ENCODE measurements at places on chromosomes 3 and 15. TPM values are rescaled to one million over a fixed set of nuclear protein-coding genes. Genes with fewer than 3 reads are reported as not detected.

- no peak overlapping the region for H3K4me3 ChIP-seq
- H3K4me1 ChIP-seq: no peaks in the 10 kb centered on the region
- no peak overlapping the region for H3K27ac ChIP-seq
- no peak for DNase-seq
- no peaks in the 10 kb centered on the region for H3K27me3 ChIP-seq
Observed at GRCh38 chr3:59107856-59108815, 58.3 kb upstream of the CFAP20DC start.

The MAGEL2 gene
- not detected for total RNA-seq

DNA sequence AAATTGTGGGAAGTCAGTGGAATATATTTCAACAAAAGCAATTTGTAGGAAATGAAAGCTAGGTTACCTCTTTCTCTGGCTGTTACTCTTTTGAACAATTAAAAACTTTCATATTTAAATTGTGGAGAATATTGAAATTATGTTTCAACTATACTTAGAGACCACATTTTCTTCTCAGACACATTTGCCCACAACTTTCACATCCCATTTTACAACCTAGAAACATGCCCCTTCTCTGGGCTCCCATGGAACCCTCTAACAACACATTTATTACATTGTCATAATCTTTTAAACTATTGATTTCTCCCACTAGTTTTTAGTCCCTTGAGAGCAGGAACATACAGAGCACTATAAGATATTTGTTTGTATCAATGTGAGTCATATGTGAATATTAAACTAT is 211.7 kb upstream of the TTC14 start:
- no peaks in the 10 kb centered on the region for H3K36me3 ChIP-seq
- no peak overlapping the region for H3K4me3 ChIP-seq
- H3K27me3 ChIP-seq: no peaks in the 10 kb centered on the region
- H3K4me1 ChIP-seq: no peaks in the 10 kb centered on the region
- DNase-seq: no peak

GRCh38 chr3:48190911-48191310 is 2.7 kb upstream of the CDC25A start:
- H3K36me3 ChIP-seq: no peaks in the 10 kb centered on the region
- H3K4me1 ChIP-seq: peaks cover 5% of the 10 kb centered on the region
- no peak overlapping the region for H3K4me3 ChIP-seq
- no peak for DNase-seq
- H3K27ac ChIP-seq: no peak overlapping the region

- no peak overlapping the region for H3K27ac ChIP-seq
- no peak for DNase-seq
- no peaks in the 10 kb centered on the region for H3K36me3 ChIP-seq
- no peak overlapping the region for H3K4me3 ChIP-seq
Observed at GRCh38 chr3:4061195-4061594, 242.0 kb upstream of the SETMAR start.

GRCh38 chr15:91498046-91498748 is 355.3 kb upstream of the SLCO3A1 start:
- H3K4me3 ChIP-seq: no peak overlapping the region
- no peak for DNase-seq
- H3K36me3 ChIP-seq: no peaks in the 10 kb centered on the region
- H3K27me3 ChIP-seq: no peaks in the 10 kb centered on the region
- no peaks in the 10 kb centered on the region for H3K4me1 ChIP-seq
- H3K27ac ChIP-seq: no peak overlapping the region

DNA sequence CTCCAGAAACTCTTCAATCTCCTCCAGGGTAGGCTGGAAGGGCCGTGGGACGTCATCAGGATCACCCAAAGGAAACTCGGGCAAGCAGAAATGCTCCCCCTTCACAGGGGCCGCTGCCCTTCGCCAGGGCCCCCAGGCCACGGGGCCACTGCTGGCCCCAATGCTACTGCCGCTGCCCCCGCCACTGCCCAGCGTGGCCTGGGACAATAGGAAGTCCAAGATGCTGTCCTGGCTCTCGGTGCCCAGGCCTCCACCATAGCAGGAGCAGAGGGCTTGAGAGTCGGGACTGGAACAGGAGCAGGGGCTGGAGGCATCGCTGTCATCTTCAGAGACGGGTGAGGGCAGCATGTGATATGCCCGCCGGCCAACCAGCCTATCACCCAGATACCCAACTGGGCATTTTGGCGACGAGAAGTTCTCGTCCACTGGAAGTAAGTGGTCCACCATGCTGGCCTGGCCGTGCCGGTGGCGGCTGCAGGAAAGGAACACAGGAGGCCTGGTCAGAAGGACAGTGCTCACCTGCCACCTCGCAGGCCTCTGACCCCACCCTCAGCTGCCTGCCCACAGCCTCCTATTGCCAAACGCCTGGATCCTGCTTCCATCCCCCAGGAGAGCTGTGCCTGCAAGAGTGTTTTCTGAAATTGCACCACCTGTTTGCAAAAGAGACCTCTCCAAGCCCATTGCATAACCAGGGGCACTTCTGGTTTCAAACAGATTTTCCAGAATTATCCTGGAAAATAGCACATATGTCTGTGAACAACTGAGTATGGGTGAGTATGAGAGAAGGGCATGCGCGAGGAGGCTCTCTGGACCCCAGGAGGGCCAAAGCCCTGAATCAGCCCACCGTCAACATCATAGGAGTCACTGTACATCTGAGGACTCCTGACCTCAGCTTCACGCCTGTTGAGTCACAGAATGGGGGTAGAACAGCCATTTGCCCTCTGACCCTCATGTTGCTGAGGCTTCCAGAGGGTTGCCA is 4.4 kb downstream of the KLF15 start:
- no peak overlapping the region for H3K4me3 ChIP-seq
- H3K27me3 ChIP-seq: no peaks in the 10 kb centered on the region
- no peaks in the 10 kb centered on the region for H3K4me1 ChIP-seq

GRCh38 chr3:46673151-46674030 is 20.1 kb downstream of the ALS2CL start:
- no peaks in the 10 kb centered on the region for H3K36me3 ChIP-seq
- no peaks in the 10 kb centered on the region for H3K27me3 ChIP-seq
- H3K4me3 ChIP-seq: no peak overlapping the region
- no peak for DNase-seq
- H3K27ac ChIP-seq: no peak overlapping the region
- no peaks in the 10 kb centered on the region for H3K4me1 ChIP-seq

The PPM1L gene
- total RNA-seq: 27.9 TPM

DNA sequence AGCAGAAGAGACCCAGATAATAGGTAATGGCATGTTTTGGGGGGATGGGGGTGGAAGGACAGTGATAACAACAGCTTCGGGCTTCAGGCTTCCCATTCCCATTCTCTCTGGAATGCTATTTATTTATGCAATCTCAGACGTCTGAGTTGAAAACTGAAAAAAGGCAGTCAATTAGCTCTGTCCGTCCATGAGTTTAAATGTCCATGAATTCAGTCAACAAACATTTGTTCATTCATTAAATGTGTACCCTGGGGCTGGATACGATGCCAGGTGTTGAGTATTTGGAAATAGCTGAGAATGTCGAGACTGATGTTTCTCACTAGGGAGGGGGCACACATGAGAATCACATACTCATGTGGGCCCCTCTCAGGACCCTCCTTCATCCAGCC is 42.4 kb downstream of the AMOTL2 start:
- no peaks in the 10 kb centered on the region for H3K36me3 ChIP-seq
- no peak overlapping the region for H3K4me3 ChIP-seq
- peaks cover 10% of the 10 kb centered on the region for H3K4me1 ChIP-seq
- no peaks in the 10 kb centered on the region for H3K27me3 ChIP-seq
- no peak for DNase-seq

The OTOL1 gene
- not detected for total RNA-seq

- H3K4me1 ChIP-seq: peaks cover 7% of the 10 kb centered on the region
- no peak for DNase-seq
- H3K27me3 ChIP-seq: no peaks in the 10 kb centered on the region
- H3K36me3 ChIP-seq: no peaks in the 10 kb centered on the region
- H3K27ac ChIP-seq: no peak overlapping the region
Observed at GRCh38 chr3:16383864-16384263, 118.9 kb downstream of the OXNAD1 start.

GRCh38 chr3:69439643-69440270 is 53.9 kb upstream of the FRMD4B start:
- no peak for DNase-seq
- no peaks in the 10 kb centered on the region for H3K27me3 ChIP-seq
- no peak overlapping the region for H3K4me3 ChIP-seq
- no peak overlapping the region for H3K27ac ChIP-seq

DNA sequence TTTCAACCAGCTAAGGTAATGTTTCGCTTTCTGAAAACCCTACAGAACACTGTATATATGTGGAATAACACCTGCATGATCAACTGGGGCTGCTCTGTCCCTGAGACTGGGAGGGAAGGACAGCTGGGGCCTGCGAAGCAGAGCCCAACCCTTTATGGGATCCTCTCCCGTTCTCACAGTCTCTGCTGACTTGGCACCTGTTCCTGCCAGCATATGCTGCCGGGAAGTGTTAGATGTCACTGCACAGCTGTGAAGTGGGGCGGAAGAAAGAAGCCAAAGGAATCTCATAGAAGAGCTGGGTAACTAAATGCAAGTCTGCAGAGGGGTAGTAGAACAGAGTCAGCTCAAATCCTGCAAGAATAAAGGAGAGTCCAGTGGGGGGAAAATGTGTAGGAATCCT is 29.6 kb downstream of the LRRC3B start:
- DNase-seq: no peak
- no peaks in the 10 kb centered on the region for H3K4me1 ChIP-seq
- H3K27me3 ChIP-seq: no peaks in the 10 kb centered on the region

DNA sequence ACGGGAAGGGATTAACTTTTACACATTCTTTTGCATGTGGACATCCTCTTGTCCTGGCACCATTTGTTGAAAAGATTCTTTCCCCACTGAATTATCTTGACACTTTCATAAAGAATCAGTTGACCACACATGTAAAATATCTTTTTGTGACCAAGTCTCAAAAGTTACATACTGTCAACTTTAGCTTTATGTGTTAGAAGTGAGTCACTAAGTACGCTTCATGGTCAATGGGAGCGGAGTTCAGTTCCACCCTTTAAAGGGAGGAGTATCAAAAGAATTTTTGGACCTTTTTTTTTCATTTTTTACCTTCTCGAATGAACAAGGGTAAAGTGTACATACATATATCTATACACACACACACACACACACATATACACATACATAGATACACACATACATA is 35.4 kb downstream of the MAPK6 start:
- H3K27ac ChIP-seq: no peak overlapping the region
- no peaks in the 10 kb centered on the region for H3K4me1 ChIP-seq
- H3K4me3 ChIP-seq: no peak overlapping the region
- H3K36me3 ChIP-seq: no peaks in the 10 kb centered on the region
- no peak for DNase-seq

DNA sequence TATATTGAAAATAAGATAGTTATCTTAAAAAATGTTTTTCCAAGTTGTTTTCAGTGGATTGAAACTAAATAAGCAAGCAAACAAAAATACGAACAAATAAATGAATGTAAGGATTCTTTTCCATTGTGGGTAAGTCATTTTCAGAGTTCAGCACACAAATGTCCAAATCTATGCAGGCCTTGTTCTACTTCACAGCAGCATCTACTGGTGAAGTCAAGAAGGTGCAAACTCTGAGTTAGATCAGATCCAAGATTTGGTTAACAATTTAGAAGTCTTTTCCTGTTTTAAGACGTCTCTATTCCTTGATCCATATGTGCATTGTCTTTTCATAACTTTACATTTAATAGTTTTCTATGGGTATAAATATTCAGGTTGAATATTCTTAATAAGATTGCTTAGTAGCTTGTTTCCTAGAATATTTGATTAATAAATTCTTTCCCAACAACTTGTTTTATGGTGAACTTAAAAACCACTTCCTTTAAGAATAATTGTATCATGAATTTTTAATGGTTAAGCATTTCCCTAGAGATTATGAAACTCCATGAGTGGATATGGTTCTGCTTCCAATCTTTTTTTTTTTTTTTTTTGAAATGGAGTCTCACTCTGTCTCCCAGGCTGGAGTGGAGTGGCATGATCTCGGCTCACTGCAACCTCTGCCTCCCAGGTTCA is 10.5 kb downstream of the PTX3 start:
- H3K4me3 ChIP-seq: no peak overlapping the region
- no peak for DNase-seq

The FBLN2 gene
- 217 TPM for total RNA-seq

DNA sequence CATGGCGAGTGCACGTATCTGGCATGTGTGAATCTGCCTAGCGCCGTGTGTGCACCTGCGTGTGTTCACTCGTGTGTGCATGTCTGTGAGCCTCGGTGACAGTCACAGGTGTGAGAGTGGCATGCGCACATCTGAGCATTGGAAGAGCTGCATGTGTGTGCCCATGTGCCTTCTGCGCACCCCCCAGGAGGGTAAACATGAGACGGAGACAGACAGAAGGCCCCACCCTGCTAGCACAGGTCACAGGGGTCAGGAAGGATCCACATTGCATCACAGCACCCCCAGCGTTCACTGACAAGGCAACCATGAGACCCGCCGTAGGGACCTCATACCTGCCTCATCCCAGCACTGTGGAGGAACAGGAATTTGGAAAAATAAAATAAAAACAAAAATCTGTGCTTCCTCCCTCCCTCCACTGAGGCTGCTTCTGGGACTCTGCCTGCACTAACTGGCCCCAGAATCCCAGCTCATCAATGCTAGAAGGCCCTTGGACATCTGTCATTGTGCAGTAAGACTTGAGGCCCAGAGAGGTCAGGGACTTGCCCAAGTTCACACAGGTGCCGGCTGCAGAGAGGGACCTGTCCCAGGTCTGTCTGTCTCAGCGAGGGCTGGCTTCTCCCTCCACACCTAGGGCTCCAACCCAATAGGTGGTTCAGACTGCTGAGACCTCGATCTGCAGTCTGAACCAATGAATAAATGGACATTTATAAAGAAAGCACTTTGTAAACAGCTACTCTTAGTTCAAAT is 37.4 kb downstream of the RPN1 start:
- H3K27me3 ChIP-seq: no peaks in the 10 kb centered on the region
- DNase-seq: no peak
- H3K36me3 ChIP-seq: no peaks in the 10 kb centered on the region

DNA sequence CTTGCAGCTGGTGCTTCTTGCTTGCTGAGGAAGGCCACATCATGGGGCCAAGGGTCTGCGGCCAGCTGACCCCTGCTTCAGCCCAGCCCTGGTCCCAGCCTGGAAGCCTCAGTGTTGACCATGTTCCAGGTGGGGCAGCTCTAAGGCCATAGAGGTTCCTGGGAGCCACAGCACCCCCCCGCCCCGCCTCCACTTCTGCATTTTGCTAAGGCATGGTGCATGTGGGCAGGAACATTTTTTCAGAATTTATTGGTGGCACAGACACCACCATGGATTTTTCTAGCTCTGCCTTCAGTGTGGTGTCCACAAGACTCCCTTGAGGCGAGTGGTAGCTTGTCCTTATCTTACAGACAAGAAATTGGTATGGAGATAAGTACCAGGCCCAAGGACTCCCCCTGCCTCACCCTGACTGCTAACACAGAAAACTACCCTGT is 1.9 kb upstream of the CHST14 start:
- H3K4me1 ChIP-seq: no peaks in the 10 kb centered on the region
- no peak overlapping the region for H3K4me3 ChIP-seq

The ADAMTS7 gene
- 0.29 TPM for total RNA-seq

GRCh38 chr3:180382638-180383180 is 219.3 kb upstream of the TTC14 start:
- DNase-seq: no peak
- no peak overlapping the region for H3K27ac ChIP-seq
- H3K4me3 ChIP-seq: no peak overlapping the region
- H3K27me3 ChIP-seq: no peaks in the 10 kb centered on the region

- H3K36me3 ChIP-seq: no peaks in the 10 kb centered on the region
- DNase-seq: peak; percentile 1
- H3K4me1 ChIP-seq: no peaks in the 10 kb centered on the region
- H3K4me3 ChIP-seq: no peak overlapping the region
- no peak overlapping the region for H3K27ac ChIP-seq
- no peaks in the 10 kb centered on the region for H3K27me3 ChIP-seq
Observed at GRCh38 chr3:13707456-13707855, 158.5 kb downstream of the FBLN2 start.

Data from uterus (tissue), 4 donors.